CD4-positive, CD25-positive, alpha-beta regulatory T cell (primary cell): ENCODE measurements at places on chromosomes 2 and 18. TPM values are rescaled to one million over a fixed set of nuclear protein-coding genes. Genes with fewer than 3 reads are reported as not detected.

The MROH2A gene
- not detected for polyA plus RNA-seq

The RNF125 gene
- 70.6 TPM for polyA plus RNA-seq

The CNTNAP5 gene
- polyA plus RNA-seq = not detected

The AQP12A gene
- not detected for polyA plus RNA-seq

The SCN9A gene
- polyA plus RNA-seq = not detected

The WDR33 gene
- 31.7 TPM for polyA plus RNA-seq

The GRHL1 gene
- not detected for polyA plus RNA-seq

The EFHD1 gene
- polyA plus RNA-seq = 0.95 TPM

The CHST9 gene
- polyA plus RNA-seq = not detected

The IL1RL2 gene
- not detected for polyA plus RNA-seq

The GAL3ST2 gene
- polyA plus RNA-seq = not detected

The ASPRV1 gene
- 0.62 TPM for polyA plus RNA-seq
